ENCODE measurements at places on chromosomes 4 and X.

DNA sequence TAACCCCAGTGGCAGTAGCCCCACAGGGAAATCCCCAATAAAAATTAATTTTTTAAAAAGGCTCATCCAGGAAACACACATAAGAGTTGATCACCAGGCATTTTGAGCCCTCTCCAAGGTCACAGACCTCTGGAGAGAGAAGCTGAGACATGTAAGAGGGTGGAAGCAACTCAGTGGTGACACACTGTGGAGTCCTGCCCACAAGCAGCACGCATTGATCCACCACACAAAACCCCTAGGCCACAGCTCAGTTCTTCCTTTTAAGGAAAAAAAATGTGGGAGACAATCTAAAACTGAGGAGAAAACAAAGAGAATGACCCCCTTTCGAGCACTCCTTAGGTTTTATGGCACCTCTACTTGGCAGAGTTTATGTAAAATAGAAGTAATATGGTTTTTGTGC, 71.7 kb upstream of the S100G start:
- DNase-seq = no peak

DNA sequence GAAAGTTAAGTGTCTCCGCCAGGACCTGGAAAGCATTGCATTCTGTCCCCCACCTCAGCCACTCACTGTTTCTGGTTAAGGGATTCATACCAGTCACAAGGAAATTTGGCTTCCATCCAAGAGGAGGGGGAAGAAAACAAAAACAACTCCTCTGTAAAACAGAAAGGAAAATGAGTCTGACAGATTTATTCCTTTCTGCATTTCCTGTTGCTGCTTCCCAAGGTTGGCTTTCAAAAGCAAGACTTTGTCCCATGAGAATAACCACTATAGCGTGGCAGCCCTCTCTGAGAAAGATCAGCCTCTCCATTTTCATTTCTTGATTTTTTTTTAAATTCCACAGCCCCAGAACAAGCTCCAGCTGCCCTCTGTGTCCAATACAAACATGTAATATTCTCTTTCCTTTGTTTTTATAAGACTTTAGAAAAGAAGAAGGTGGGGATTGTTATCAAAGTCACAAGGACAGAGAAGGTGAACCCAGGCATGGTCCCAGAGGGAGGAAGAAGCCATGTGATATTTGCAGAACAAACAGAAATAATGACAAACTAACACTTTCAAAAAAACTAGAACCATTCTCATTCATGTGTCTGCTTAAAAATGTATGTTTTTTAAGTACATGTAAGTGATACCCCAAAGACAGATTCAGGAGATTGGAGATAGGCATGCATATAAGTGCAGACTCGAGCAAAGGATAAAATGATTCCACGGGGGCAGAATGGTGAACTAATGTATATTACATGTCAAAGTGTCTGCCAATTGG, 90.7 kb upstream of the DCLK2 start:
- DNase-seq = no peak

DNA sequence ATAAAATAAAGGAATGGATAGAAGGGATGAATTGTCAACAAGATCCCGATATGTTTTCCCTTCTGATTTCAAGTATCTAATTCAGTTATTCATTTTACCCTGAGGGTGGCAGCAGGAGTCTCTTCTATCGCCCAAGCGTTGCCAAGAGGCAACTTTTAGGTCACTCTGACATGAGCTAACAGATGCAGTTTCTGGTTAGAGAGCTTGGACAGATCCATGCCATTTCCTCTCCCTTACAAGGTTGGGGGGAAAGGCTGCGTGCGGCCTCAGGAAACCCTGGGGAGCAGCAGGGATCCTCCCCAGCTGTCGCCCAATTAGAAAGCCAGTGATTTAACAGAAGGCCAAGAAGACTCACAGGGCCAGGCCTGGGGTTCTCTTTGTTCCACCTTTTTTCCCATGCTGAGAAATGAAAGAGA, 35.3 kb upstream of the WAS start:
- DNase-seq = peak; percentile 52

DNA sequence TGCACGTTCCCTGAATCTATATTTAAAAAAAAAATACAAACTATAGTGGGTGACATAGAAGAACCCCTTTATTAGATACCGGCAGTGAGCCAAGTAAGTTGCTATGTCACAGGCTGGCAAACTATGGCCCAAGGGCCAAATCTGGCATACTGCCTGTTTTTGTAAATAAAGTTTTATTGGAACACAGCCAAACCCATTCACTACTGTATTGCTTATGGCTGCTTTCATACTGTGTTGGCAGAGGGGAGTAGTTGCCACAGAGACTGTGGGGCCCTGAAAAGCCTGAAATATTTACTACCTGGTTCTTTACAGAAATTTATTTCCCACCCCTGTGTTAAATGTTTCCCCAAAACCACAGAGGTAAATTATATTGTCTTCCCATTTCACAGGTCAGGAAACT, 71.2 kb upstream of the EGFL6 start:
- DNase-seq = no peak
